Thoracic aorta (tissue), 2 donors: ENCODE measurements at places on chromosomes 11 and 22. TPM values are rescaled to one million over a fixed set of nuclear protein-coding genes. Genes with fewer than 3 reads are reported as not detected.

NRIP3 gene
- 2.1 TPM for total RNA-seq

SYCE3 gene
- total RNA-seq, result not detected

DEUP1 gene
- not detected for total RNA-seq

KDM4D gene
- total RNA-seq, result 0.54 TPM

DEFB131B gene
- not detected for total RNA-seq

MICALL1 gene
- total RNA-seq, result 16.8 TPM

GLB1L3 gene
- not detected for total RNA-seq

KCNJ1 gene
- total RNA-seq, result not detected

B3GAT1 gene
- 0.71 TPM for total RNA-seq

MRGPRE gene
- total RNA-seq, result not detected

IGLL5 gene
- total RNA-seq, result 4.3 TPM

ESAM gene
- 54.2 TPM for total RNA-seq

DAGLA gene
- 1.2 TPM for total RNA-seq

FAM83F gene
- total RNA-seq, result under 0.01 TPM

ISX gene
- not detected for total RNA-seq

ARL14EP gene
- 24.6 TPM for total RNA-seq

BDNF gene
- 0.42 TPM for total RNA-seq

SERPINH1 gene
- 367 TPM for total RNA-seq

MISFA gene
- total RNA-seq, result not detected

CCDC116 gene
- total RNA-seq, result 0.71 TPM

NAA40 gene
- 20.6 TPM for total RNA-seq

TIMP3 gene
- total RNA-seq, result 756 TPM

ILK gene
- 588 TPM for total RNA-seq

DNA sequence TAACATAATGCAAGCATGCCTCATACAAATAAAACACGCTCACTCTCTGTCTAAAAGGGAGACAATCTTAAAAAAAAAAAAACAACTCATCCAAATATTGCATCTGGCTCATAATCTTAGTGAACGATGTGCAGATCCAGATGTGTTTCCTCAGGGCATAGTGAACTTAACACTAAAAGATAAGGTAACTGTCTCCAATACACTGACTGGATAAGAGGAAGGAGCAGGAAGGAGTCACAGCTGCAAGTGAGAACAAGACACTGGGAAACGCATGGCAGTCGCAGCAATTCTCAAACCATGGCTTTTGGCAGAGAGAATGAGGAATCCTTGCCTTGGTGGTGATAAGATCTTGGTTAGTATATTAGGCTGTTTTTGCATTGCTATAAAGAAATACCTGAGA, 9.2 kb upstream of the EIF3M start:
- no peak for DNase-seq

- DNase-seq, result no peak
These were observed 8.3 kb downstream of the FXYD2 start for GRCh38 chr11:117816151-117816741.

GRCh38 chr11:30758518-30758917, 172.4 kb upstream of the MPPED2 start:
- DNase-seq, result no peak

- no peak for DNase-seq
These were observed 31.7 kb upstream of the RBX1 start for GRCh38 chr22:40919446-40919845.

DNA sequence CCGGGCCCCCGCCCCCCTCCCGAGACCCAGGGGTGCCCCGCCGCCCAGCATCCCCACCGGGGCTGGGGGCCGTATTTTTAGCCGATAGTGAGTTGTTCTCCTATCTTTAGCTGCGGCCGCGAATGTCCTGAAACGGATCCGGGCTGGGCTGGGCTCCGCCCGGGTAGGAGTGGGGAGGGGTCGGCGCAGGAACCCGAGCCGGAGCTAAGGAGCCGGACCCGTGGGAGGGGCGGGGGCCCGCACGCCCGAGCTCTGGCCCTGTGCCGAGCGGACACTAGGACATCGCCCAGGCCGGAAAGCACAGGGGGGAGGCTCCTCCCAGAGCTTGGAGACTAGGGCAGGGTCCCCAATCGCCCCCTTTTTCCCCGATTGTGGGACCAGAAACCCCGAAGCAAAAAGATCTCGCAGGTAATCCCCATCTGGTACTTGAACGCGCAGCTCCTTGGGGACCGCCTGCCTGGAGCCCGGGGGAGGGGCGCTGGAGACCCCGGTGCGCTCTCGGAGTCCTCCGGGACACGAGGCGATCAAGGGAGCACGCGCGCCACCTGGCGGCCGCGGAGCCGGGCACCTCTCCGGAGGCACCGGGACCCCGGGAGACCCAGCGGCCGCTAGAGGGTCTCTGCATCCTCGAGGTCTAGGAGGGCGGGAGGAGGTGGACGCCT, 669 bp downstream of the CDC42EP2 start:
- DNase-seq, result no peak

- DNase-seq, result no peak
These were observed 47.9 kb upstream of the SUSD2 start for GRCh38 chr22:24133187-24133965.

DNA sequence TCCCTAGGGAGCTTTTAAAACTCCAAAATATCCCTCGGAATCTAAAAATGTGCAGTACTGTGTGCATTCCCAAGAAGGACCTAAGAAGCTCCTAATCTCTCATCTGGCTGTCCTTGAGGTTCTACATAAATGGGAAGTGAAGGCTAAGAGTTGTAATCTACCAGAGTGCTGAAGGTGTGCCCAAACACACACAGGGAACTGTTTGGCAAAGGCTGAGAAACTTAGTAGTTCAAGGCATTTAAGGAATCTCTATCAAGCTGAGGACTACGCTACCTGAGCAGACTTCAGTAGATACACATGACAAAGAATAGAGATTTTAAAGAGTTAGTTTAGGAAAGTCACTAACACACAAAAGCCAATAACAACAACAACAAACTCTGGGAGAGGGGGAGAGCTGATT, 71.1 kb downstream of the TTC28 start:
- no peak for DNase-seq

DNA sequence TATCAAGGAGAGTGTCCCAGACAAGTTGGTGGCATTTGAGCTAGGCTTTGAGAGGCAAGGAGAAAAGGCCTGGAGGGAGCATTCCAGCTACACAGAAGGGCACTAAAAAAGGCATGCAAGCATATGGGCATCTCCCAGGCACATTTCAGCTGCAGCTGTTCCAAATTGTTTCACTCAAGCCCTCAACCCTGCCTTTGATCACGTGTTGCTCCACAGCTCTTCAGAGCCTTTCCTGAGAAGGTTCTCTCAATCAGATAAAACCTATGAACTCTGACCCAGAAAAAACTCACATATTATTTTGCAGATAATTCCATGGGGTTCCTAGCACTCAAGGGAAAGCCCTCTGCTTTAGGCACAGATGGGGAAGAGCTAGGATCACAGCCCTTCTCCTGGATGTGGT, 24.4 kb upstream of the HSPA8 start:
- DNase-seq, result no peak

DNA sequence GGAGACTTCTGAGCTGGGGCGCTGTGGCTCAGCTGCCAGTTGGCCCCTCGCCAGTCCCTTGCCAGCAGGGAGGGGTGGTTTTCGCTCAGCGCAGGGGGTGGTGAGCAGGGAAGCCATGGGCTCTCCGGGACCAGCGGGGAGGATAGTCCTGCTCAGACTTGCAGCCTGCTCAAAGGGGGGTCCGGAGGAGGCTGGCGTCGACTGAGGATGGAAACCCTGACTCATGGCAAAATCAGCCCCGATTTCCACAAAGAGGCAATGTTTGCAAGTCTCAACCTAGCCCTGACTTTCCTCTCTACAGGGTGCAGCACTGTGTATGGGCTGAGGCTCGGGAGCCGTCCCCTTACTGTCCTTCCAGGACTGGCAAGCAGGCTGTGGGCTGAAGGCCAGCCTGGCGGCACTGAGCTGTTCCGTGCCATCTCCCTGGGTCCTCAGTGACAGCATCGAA, 35.1 kb downstream of the FBLN1 start:
- no peak for DNase-seq

GRCh38 chr11:94671553-94672366, 96.4 kb upstream of the AMOTL1 start:
- no peak for DNase-seq

- no peak for DNase-seq
These were observed 10.9 kb downstream of the RELA start for GRCh38 chr11:65651589-65652510.

DNA sequence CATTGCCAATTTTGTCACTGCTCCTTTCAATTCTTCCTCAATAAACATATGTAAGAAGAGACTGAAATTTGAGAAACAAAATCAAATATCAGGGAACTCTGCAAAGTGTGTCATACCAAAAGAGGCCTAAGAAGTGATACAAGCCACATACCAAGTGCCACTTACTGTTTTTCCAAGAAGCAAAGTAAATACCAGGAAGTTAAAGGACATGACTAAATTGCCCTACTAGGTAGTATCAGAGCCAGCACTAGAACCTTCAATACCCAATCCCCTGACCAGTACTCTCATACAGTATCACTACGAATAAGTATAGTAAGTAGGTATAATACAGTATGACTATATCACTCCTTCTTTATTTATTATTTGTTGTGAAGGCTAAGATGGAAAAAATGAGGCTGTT, 13.6 kb downstream of the MAML2 start:
- no peak for DNase-seq

DNA sequence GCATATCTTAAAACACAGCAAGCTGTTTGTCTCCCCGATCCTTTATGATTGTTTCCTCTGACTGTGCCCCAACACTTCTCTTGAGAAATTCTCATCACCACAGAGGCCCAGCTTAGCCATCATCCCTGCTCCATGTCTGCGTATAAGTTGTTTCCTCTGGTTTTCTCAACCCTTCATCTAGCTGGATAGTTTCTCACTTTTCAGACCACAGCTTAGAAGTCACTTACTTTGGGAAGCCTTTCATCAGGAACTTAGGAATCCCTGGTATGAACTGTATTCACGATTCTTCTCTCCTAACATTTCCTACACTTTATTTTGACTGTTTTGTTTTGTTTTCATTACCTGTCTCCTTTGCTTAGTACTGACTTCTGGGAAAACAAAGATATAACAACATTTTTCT, 295.2 kb downstream of the GUCY1A2 start:
- no peak for DNase-seq

DNA sequence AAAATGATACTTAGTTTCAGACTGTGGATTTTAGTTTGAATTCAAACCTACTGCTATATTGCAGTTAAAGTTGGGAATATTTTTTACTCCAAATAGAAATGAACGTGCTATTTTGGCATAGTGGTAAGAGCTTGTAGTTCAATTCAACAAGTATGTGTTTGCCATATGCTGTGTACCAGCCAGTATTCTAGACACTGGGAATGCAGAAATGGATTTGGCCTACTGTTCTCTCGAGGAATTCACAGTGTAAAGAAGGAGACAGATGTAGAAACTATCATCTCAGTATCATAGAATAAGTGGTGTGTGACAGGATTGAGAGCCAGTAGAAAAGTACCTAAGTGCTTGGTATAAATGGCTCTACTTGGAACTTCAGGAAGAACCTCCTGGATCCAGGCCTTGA, 80.4 kb downstream of the ATXN10 start:
- DNase-seq, result no peak

DNA sequence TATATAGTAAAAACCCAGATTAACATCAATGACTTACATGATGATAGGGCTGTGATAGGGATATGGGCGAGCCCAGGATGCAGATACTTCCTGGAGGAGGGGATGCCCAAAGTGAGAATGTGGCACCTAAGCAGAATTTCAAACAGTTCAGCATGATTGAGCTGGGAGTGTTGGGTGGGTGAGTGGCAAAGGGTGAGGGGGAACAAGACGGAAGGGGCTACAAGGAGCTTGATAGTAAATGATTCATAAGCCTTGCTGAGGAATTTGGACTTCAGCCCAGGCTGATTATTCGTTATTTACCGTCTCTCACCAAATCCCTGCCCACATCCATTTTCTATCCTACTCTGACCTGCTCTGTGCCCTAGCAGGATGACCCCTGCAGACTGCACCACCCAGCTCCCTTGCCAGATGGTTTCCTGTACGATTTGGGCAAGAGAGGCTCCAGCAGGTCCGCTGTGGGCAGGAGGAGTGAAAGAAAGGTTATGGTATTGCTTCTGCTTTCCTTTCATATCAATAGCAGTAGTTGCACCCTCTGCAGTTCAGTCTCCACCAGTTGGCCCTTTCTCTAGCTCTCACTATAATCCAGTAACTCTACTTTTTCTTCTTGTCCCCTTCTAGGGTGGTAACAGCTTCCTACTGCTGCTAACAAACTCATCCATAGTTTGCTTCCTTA, 30.3 kb upstream of the SIK2 start:
- no peak for DNase-seq

- DNase-seq, result no peak
These were observed 136.8 kb downstream of the FDX1 start for GRCh38 chr11:110566577-110566976.

DNA sequence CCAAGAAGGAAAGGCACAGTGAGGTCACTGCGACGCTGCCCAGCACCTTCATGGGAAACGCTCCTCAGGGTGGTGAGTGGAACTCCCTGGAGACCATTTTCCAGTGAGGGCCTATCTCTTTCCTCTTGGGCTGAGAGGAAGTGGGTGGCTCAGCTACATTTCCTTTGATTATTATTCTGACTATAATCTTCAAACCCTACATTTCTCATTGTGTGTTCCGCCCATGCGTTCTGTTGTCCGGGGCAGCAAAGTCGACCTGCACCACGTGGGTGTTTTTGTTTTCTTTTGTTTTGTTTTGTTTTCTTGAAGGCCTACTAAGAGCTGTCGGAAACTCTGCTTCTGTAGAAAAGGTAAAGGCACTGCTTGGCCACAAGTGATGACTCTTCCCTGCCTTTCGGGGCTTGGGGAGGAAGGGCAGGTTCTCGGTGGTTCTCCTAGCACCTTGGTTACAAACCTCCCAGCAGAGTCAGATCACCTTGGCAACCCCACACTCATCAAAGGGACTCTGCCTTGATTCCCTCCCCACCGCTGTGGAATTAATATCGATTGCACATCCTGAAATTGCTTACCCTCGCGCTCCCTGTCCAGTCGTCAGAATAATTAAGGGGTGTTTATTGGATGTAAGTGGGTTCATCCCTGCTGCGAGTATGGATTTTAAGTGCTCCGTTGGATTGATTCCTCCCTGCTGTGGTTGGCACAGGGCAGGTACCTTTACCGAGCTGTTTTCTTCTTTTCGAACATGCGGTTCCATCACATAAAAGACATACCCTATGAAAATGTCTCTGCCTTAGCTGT, 7.3 kb downstream of the PARVB start:
- DNase-seq, result no peak

DNA sequence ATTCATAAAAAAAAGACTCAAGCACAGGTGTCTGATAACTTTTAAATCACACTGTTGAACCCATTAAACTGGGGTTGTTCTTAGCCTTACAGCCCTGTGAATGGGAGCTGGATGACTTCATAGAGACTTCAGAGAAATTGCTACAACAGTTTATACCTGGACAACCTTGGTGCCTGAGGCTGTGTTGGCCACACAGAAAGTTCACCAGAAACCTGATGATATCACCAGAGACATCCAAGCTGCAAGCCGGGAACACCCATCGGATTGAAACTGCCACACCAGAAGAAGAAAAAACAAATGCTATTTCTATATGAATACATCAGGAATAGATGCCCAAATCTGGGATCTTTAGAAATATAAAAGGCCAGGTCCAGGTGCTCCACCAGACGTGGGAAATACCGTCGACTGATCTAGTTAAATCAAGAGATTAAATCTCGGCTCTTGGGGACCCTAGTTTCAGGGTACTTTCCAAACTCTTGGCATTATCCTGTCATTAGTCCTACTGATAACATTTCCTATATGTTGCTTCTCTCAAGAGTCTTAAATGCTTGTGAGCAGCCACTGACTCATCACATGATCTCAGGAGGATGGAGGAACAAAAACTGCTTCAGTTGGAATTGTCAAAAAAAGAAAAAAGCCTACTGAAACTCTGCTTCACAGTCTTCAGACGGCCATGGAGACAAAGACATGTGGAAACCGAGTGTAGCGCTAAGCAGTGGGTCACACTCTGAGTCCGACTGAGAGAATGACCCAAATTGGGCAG, 28.6 kb upstream of the APOL5 start:
- no peak for DNase-seq
